ENCODE measurements at places on chromosomes 13 and 19.
A peak's percentile ranks its signal among the peaks of the same experiment; 100 is the strongest.

- no peak for DNase-seq
Observed at GRCh38 chr13:96946709-96947311, 47.5 kb downstream of the OXGR1 start.

DNA sequence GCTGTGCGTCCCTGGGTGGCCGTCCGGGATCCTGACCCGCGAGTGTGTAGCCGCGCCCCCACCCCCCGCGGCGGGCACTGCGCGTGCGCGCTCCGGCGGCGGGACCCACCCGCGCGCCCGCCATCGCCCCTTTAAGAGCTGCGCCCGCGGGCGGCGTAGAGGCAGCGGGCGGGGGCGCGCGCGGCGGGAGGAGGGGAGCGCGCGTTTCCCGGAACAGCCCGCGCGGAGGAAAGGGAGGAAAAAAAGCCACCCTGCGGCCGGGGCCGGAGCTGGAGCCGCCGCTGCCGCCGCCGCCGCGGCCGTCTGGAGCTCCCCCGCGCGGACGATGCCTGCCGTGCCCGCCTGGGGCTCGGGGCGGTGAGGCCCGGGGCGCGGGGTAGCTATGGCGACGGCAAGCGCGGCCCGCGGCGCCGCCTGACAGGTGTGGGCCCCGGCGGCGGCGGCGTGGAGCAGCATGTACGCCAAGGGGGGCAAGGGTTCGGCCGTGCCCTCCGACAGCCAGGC lies at the start of gene SSBP4:
Gene SSBP4, plus strand, starts transcription at position 204 of the 504 bp plus-strand sequence. Its CDS starts 251 bp downstream, at position 455.
- DNase-seq: peak; percentile 68

GRCh38 chr19:51417107-51417809 lies at the start of gene SIGLEC10:
SIGLEC10 (minus strand) TSS chr19:51417642; CDS start chr19:51417581, 61 bp downstream.
- DNase-seq: no peak

GRCh38 chr19:1863328-1863637 lies at the start of gene KLF16:
KLF16 (minus strand) TSS chr19:1863579; CDS start chr19:1863497, 82 bp downstream.
- DNase-seq: no peak

DNA sequence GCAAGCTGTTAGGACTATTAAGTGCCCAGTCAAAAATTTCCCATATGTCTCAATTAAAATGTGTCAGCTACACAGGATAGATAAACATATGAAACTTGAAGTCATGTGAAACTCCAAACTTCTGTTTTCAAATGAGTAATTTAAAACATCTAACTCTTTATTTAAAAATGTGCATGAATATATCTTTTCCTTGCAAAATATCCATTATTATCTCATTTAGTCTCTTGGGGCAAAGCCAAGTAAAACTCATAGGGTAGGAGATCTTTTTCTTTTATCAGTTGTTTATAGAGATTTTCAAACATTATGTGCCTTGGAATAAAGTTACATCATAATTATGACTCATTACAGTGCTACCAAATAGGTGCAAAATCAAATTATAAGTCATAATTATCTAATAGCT lies 2020.1 kb upstream of the PRR20A start:
- no peak for DNase-seq

Data from adrenal gland (tissue), 19 donors.